ENCODE measurements at places on chromosomes 6 and 20. TPM values are rescaled to one million over a fixed set of nuclear protein-coding genes. Genes with fewer than 3 reads are reported as not detected.

GRCh38 chr6:21554286-21554685 lies 39.3 kb upstream of the SOX4 start:
- H3K36me3 ChIP-seq: no peaks in the 10 kb centered on the region
- no peaks in the 10 kb centered on the region for H3K4me1 ChIP-seq
- DNase-seq: no peak
- H3K27ac ChIP-seq: no peak overlapping the region
- no peaks in the 10 kb centered on the region for H3K27me3 ChIP-seq

- peaks cover 25% of the 10 kb centered on the region for H3K36me3 ChIP-seq
- no peak overlapping the region for H3K27ac ChIP-seq
- peaks cover 16% of the 10 kb centered on the region for H3K4me1 ChIP-seq
- no peak for DNase-seq
Observed at GRCh38 chr20:13771853-13772453, 12.8 kb downstream of the ESF1 start.

DNA sequence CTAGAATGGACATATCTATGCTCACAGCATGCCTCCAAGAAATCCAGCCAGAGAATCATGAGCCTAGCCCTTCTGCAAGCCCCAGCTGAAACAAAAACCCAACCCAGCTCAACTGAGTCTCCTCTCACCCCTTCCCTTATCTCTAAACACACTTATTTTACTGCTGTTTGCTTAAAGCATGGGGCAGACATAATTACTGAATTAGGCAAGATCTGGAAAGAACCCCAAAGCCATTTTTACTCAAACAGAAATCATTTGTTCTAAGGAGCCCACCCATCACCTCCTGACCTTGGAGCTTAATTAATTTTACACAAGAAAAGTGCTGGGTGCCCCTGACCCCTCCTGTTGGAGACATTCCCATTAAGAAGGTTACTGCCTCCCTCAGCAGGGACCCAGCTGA lies 291.6 kb downstream of the MAFB start:
- H3K27ac ChIP-seq: no peak overlapping the region
- H3K27me3 ChIP-seq: peaks cover 41% of the 10 kb centered on the region
- H3K36me3 ChIP-seq: no peaks in the 10 kb centered on the region
- H3K4me3 ChIP-seq: no peak overlapping the region
- DNase-seq: no peak

GRM1 gene
- total RNA-seq: not detected

GRCh38 chr6:32852844-32853540 lies 512 bp downstream of the TAP1 start:
- peaks cover 22% of the 10 kb centered on the region for H3K27me3 ChIP-seq
- H3K4me3 ChIP-seq: peak overlapping the region; percentile 95
- H3K27ac ChIP-seq: peak overlapping the region; percentile 95
- peaks cover 19% of the 10 kb centered on the region for H3K36me3 ChIP-seq

DNA sequence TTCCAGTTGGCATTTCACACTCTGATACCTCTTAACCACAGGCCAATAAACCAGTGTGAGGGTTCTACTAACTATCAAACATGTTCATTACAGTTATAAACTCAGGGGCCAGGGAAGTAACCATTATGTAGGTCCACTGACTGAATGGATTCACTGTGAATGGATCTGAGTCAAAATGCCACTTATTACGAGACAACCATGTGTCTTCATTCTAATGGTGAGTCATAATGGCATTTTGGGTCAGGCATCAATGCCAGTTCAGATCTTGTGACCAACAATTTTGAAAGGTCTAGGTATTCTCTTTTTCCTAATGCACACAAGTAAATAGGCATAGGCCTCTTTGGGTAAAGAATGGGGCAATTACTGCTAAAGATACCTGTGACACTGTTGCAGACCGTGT lies 112.2 kb upstream of the HEY2 start:
- H3K27ac ChIP-seq: no peak overlapping the region
- H3K4me1 ChIP-seq: no peaks in the 10 kb centered on the region
- no peaks in the 10 kb centered on the region for H3K36me3 ChIP-seq
- H3K4me3 ChIP-seq: no peak overlapping the region
- DNase-seq: no peak

DNA sequence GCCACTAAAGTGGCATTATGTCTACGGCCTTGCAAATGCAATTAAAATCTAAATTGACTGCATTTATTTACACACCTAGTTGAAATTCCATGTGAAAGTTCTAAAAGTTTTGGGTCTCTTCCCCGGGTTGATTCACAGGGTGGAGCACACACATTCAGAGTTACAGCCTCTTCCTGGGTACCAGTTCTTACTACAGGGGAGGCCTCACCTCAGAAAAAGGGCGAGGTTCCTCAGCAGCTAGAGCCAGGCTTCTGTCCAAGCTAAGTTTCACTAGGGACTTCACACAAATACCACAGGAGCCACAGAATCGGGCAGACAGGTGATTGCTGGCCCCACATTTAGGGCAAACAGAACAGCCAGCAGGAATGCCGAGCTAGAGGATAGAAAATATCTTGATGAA lies 52.7 kb downstream of the DZANK1 start:
- no peak overlapping the region for H3K4me3 ChIP-seq
- peaks cover 30% of the 10 kb centered on the region for H3K4me1 ChIP-seq
- H3K27ac ChIP-seq: no peak overlapping the region
- H3K27me3 ChIP-seq: no peaks in the 10 kb centered on the region

DNA sequence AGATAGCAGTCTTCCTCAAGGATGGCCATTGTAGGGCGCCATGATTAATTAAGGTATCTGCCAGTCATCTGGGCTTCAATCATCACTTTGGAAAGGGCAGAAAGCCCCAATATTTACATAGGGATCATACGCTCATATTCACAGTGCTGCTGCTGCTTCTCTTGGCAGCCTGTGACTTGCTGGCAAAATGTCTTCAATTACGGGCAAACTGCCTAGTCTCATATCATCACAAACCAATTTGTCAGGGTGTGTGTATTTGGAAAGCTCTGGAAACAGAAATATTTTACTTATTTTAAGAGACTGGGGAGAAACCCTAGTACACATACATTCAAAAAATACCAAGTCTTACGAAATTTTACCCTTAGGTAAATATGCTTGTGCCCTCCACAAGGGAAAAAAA lies 77.6 kb downstream of the SAMD5 start:
- DNase-seq: no peak
- H3K4me3 ChIP-seq: no peak overlapping the region
- peaks cover 45% of the 10 kb centered on the region for H3K4me1 ChIP-seq
- no peaks in the 10 kb centered on the region for H3K36me3 ChIP-seq

GRCh38 chr20:12305188-12305950 lies 387.7 kb downstream of the BTBD3 start:
- no peak overlapping the region for H3K4me3 ChIP-seq
- H3K27me3 ChIP-seq: no peaks in the 10 kb centered on the region
- no peak overlapping the region for H3K27ac ChIP-seq
- peaks cover 17% of the 10 kb centered on the region for H3K4me1 ChIP-seq

- H3K27me3 ChIP-seq: no peaks in the 10 kb centered on the region
- H3K4me1 ChIP-seq: peaks cover 89% of the 10 kb centered on the region
- DNase-seq: no peak
- peak overlapping the region; percentile 6 for H3K27ac ChIP-seq
Observed at GRCh38 chr6:39808964-39809363, 16.8 kb downstream of the DAAM2 start.

- no peak overlapping the region for H3K27ac ChIP-seq
- DNase-seq: no peak
- H3K4me1 ChIP-seq: peaks cover 14% of the 10 kb centered on the region
- no peaks in the 10 kb centered on the region for H3K36me3 ChIP-seq
- no peak overlapping the region for H3K4me3 ChIP-seq
Observed at GRCh38 chr6:160978141-160978901, 13.2 kb upstream of the MAP3K4 start.

ANKRD66 gene
- total RNA-seq: not detected

DNA sequence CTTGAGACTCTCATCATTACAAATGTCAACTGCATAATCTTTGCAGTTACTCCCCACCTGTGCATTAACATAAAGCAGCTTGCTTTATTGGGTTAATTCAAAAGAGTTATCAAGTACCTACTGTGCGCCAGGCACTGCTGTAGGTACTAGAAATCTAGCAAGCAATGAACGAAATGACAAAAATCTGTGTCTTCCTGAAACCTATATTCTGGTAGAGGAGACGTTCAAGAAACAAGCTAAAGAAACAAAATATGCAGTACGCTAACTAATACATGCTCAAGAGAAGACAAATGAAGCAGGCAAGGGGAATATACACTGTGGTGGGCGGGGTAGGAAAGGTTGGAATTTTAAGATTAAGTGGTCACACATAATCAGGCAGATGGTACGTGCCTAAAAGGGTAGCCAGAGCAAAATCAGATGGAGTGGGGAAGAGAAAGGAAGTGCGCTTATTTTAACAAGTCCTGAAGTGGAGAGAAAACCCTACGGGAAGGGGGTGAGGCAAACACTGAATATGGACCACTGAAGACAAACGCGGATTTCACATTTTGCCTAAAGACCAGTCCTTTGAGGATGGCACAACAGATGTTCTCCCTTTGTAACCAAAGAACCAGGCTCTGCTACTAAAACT lies 1.2 kb downstream of the ELOVL2 start:
- H3K27ac ChIP-seq: peak overlapping the region; percentile 18
- no peaks in the 10 kb centered on the region for H3K27me3 ChIP-seq
- peaks cover 34% of the 10 kb centered on the region for H3K4me1 ChIP-seq
- H3K36me3 ChIP-seq: no peaks in the 10 kb centered on the region

DNA sequence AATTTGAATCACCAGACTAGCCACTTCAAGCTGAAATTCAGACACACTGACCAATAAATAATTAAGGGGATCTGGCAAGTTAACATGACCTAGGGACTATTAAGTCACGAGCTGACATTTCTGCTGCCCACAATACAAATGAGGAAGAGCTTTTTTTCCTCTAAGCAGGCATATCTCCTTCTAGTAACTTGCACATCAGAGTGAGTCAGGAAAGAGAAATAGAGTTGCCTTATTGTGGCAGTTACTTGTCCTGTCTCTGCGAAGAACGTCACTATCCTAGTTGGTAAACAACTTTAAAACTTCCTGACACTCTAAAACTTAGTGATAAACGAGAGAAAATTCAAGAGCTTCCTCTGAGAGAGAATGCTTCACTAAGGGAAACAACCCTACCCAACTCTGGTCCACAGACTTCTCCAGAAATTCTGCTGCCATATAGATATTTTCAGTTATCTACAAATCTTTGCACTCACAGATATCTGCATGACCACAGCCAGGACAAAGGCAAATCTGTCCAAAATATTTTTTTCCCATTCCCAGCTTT lies 4.2 kb downstream of the PLA2G7 start:
- H3K36me3 ChIP-seq: no peaks in the 10 kb centered on the region
- peaks cover 36% of the 10 kb centered on the region for H3K27me3 ChIP-seq
- no peak overlapping the region for H3K27ac ChIP-seq
- H3K4me3 ChIP-seq: no peak overlapping the region
- H3K4me1 ChIP-seq: peaks cover 9% of the 10 kb centered on the region

TRAM2 gene
- 178 TPM for total RNA-seq

GRCh38 chr6:43180985-43181384 lies 1.0 kb upstream of the CUL9 start:
- H3K36me3 ChIP-seq: peaks cover 21% of the 10 kb centered on the region
- DNase-seq: no peak
- no peaks in the 10 kb centered on the region for H3K27me3 ChIP-seq
- H3K27ac ChIP-seq: peak overlapping the region; percentile 85
- H3K4me1 ChIP-seq: peaks cover 28% of the 10 kb centered on the region

- DNase-seq: no peak
- H3K27me3 ChIP-seq: no peaks in the 10 kb centered on the region
- H3K4me3 ChIP-seq: no peak overlapping the region
- H3K27ac ChIP-seq: no peak overlapping the region
Observed at GRCh38 chr6:22926790-22927354, 357.5 kb downstream of the HDGFL1 start.

PXDC1 gene
- total RNA-seq: 222 TPM

DNA sequence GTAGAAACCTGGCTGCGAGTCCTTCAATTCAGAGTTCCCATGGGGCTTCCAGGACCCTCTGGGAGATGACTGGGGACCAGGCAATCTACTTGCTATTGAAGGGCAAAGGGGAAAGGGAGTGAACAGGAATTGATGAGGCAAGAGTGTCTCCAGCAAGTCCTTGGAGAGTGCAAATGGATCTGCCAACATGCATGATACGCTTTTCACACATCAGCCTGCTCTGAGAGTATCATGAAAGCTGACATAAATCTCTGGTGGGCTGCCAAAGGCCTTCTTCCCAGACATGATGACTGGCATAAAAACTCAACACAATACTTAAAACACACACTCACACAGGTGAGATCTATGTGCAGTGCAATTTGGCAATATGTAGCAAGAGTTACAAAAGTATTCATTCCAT lies 759.1 kb downstream of the PTPRT start:
- no peak for DNase-seq
- no peaks in the 10 kb centered on the region for H3K36me3 ChIP-seq
- H3K4me1 ChIP-seq: no peaks in the 10 kb centered on the region
- peaks cover 1% of the 10 kb centered on the region for H3K27me3 ChIP-seq

DNA sequence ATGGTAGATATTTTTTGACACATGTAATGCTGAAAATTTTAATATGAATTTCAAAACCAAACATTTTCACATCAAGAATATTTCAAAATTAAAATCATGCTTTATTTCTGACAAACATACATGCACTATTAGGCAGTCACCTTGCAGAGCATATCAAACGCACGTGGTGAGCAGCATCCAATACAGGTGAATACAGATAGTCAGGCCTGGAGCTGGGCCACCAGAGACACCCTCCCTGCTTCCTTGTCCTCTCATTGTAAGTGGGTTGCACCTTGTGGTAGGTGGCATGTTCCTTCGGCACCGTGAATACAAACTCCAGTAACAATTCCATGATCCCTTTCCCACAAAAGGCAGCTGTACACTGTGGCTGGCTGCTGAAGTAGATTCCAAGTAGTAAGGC lies 8.9 kb downstream of the REV3L start:
- no peak overlapping the region for H3K27ac ChIP-seq
- no peaks in the 10 kb centered on the region for H3K27me3 ChIP-seq
- peaks cover 51% of the 10 kb centered on the region for H3K4me1 ChIP-seq
- no peak for DNase-seq
- no peaks in the 10 kb centered on the region for H3K36me3 ChIP-seq

- no peak overlapping the region for H3K27ac ChIP-seq
- no peak for DNase-seq
- H3K4me1 ChIP-seq: peaks cover 6% of the 10 kb centered on the region
- H3K36me3 ChIP-seq: no peaks in the 10 kb centered on the region
Observed at GRCh38 chr6:22298475-22298890, 1.6 kb upstream of the PRL start.

- no peaks in the 10 kb centered on the region for H3K4me1 ChIP-seq
- H3K27me3 ChIP-seq: no peaks in the 10 kb centered on the region
- H3K4me3 ChIP-seq: no peak overlapping the region
- DNase-seq: no peak
- H3K36me3 ChIP-seq: peaks cover 6% of the 10 kb centered on the region
- no peak overlapping the region for H3K27ac ChIP-seq
Observed at GRCh38 chr6:126102358-126102757, 116.0 kb downstream of the TRMT11 start.

PEDS1 gene
- total RNA-seq: 41.4 TPM

VPS16 gene
- total RNA-seq: 32.7 TPM

DEFB112 gene
- total RNA-seq: not detected

DNA sequence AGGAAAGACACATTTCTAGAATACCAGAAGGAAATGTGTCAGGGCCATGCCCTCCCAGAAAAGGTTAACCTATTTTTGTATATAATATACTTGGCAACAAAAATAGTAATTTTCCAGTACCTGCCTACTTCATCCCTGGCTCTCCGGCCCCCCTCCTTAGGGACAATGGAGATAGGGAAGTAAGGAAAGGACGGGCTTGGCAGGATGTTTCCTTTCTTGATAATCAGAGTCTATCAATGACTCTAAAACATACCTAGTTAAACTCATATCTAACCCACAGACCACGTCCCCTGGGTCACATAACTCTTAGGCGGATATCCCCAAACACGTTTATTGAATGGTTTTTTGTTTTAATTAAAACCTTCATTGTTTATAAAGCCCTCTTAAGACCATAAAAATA lies 11.8 kb downstream of the UQCC2 start:
- H3K27ac ChIP-seq: no peak overlapping the region
- H3K4me1 ChIP-seq: peaks cover 32% of the 10 kb centered on the region
- peaks cover 2% of the 10 kb centered on the region for H3K36me3 ChIP-seq
- no peak overlapping the region for H3K4me3 ChIP-seq

Measured in chondrocyte (in vitro differentiated cells).